LNCaP clone FGC (cell line): ENCODE measurements at places on chromosomes 16 and 17.

DNA sequence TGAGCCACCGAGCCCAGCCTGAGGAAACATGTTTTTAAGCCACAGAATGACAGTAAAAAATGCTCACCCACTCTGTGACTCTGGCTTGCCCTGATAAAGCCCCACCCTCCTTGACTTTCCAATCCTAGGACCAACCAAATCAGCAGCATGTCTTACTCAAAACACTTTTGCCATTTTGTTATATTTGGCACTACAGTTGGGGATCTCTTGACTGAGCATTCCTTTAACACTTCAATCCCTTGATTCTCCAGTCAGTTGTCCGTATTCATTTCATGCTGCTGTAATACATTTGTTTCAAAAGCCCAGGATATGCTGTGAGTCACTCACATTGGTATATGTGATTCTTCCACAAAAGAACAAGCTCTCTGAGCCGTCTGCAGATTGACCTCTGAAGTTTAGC, 8.2 kb downstream of the MYH3 start:
- no peak for DNase-seq

GRCh38 chr16:13550254-13550653, 369.7 kb upstream of the ERCC4 start:
- DNase-seq: no peak

- DNase-seq: no peak
Observed at GRCh38 chr16:8874388-8874787, 5.6 kb upstream of the CARHSP1 start.

DNA sequence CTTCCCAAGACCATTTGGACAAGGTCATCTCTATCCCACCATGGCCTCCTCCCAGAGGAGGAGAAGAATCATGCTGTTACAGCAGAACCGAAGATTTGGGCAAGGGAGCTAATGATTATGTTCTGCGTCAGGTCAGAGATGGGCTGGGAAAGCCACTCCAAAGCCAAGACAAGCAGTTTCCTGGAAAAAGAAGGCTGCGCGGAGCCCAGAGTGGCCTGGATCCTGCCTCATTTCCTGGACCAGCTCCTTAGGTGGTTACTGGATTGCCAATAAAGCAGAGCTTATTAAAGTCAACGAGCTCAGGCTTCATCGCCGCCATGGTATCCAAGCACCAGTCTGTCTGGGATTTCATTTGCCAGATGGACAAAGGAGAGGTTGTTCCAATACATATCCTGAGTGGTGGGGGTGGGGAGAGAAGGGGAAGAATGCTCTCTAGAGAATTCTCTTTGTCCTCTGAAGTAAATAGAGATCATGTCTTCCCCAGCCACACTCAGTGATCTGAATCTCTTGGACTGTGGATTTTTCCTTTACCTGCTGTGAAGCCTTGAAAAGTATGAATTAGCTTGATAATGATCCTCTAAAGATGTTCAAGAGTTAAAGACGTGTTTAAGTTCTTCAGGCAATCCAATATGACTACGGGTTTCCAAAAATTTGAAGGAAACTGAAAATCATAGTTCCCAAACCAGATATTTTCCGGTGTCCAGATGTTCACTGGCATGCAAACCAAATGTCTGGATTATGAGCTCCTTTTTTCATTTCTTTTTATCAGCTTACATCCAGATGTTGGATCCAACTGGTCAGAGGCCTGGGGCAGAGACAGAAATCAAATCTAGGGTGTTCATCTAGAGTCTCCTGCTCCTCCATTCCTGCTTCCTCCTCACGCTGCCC, 17.7 kb downstream of the PRAC1 start:
- DNase-seq: no peak

DNA sequence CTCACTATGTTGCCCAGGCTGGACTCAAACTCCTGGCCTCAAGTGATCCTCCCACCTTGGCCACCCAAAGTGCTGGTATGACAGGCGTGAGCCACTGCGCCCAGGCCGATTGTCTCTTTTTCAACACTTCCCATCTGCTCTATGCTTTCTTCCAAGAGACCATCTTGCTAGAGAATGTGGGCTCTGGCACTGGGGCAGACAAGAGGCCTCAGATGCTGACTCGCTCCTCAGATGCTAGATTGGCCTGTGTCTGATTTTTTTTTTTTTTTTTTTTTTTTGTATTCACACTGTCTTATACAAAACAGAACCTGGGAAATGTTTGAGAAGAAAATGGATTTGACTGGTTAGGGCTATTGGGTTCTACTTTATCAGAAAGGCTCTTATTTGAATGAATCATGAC, 58.2 kb downstream of the CYB5D2 start:
- DNase-seq: no peak

- no peak for DNase-seq
Observed at GRCh38 chr17:82647593-82648164, 565 bp downstream of the WDR45B start.

DNA sequence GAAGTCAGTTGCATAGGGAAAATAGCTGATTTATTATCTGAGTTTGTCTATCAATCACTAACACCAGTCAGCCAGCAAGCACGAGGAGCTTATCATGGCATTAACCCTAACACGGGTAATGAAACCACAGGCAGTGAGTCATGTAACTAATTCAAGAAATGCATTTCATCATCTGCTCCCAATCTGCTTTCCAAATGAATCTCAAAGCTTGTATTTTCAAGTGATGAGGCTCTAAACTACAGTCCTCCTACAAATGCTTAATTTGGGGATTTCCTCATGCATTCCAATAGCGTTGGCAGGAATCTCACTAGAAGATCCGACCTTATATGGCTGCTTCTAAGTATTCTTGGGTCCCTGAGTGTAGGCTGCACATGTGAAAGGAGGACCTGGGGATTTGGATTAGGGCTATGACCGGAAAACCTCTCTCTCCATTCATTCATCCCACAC, 118.4 kb upstream of the HSBP1 start:
- DNase-seq: no peak

DNA sequence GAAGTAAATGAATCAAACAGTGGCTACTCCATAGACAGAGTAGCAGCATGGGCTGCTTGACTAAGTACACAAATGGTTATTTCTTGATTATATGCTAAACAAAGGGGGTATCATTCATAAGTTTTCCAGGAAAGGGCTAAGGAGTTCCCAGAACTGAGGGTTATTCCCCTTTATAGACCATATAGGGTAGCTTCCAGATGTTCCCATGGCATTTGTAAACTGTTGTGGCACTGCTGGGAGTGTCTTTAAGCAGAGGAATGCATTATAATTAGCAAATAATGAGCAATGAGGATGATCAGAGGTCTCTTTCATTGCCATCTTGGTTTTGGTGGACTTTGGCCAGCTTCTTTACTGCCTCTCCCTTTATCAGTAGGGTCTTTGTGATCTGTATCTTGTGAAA, 105.1 kb downstream of the CDH11 start:
- no peak for DNase-seq

- no peak for DNase-seq
Observed at GRCh38 chr17:55620945-55621344, 101.7 kb downstream of the TMEM100 start.

DNA sequence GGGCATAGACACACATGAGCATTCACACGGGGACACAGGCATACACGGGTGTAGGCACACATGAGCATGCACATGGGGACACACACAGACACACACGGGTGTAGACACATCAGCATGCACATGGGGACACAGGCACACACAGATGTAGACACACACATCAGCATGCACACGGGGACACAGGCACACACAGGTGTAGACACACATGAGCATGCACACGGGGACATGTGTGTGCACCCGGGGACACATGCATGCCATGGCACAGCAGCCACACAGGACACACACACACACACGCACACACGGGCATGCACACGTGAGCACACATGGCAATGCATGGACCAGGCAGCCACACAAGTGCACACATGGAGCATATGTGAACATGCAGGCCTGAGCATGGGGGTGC, 5.2 kb upstream of the DCXR start:
- DNase-seq: no peak

DNA sequence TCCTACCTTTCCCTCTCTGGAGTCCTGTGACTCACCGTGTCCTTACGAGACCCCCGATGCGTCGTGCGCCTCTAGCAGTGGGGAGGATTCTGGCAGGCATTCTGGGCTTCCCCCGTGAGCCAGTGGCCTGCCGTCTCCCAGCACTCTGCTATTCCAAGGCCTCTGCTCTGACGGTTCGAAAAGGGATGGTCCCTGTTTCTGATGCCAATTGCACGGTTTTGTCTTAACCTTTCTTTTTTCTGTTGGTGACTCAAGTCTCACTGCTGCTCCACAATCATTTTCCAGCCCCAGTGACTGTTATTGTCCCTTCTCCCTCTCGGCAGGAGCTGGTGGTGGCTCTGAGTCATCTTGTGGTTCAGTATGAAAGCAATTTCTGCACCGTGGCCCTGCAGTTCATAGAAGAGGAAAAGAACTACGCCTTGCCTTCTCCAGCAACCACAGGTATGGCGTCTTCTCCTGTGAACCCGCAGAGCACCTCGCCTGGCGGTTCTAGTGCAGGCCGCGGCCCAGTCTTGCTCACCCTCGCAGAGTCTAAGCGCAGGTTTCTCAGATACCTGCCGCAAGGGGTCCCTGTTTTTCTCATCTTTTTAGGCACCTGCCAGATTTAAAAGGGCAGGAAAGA, 100.1 kb upstream of the CHMP6 start:
- no peak for DNase-seq

DNA sequence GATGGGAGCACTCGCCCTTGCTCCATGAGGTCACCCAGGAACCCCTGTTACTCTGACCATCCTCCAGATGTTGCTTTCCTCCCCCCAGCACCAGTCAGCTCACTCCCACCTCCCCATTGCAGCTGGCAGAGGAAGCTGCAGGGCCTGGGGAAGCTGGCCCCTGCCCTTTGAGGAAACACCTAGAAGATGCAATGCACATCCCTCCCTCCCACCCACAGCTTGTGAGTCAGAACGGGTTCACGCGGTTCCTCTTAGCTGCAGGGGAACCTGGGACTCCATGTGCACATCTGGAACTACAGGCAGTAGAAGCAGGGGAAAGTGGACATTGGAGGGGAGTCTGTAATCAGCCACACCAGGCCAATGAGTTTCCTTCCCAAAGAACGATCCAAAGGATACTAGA, 96.9 kb downstream of the KATNIP start:
- DNase-seq: no peak

DNA sequence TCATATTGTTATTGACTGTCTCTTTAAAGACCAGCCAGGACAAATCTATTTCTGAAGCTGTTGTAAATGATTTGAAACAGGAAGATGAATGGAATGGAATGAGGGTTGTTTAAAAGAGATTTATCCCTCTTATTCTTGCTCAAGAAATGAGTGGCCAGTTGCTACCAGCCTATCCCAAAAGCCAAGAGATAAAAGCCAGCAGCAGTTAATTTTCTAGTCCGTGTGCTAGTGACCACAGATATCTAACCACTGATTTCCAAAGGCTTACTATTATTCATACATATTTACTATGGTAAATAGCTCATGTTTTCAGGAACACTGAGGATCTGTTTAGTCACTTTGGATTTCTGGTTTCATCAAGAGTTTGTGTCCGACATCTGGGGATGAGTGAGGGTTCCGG, 105.7 kb downstream of the CDH13 start:
- DNase-seq: no peak

DNA sequence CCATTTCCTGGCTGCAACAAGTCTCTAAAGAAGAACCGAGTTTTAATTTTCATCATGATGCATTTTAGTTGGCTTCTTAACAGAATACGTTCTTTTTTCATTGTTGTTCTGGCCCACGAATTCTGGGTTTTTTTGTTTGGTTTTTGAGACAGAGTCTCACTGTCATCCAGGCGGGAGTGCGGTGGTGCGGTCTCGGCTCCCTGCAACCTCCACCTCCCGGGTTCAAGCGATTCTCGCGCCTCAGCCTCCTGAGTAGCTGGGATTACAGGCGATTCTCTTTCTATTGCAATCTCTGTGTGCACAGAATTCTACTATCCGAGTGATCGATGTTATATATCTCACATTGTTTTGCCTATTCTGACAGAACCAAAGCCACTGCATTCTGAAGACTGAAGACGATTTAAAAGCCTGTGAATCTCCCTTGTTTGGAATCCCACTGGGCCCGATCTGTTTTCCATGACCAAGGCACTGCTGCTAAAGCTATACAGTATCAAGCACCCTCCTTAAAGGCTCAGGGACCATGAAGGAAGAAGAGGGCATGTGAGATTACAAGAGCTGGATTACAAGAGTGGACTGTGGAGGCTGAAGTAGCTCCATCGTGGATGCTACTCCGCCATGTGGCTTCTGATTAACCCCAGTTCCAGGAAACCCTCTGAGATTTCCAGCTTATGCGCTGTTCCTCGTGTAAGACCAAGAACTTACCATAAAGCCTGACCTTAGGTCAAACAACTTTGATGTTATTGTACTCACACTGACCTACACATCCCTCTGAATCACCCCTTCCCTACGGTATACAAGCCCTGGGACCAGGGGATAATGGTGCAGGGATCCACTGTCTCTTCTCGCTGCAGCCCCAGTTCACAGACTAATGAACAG, 44.3 kb downstream of the ADCY9 start:
- no peak for DNase-seq

GRCh38 chr17:29369831-29370735, 20.1 kb upstream of the TAOK1 start:
- peak; percentile 64 for DNase-seq

DNA sequence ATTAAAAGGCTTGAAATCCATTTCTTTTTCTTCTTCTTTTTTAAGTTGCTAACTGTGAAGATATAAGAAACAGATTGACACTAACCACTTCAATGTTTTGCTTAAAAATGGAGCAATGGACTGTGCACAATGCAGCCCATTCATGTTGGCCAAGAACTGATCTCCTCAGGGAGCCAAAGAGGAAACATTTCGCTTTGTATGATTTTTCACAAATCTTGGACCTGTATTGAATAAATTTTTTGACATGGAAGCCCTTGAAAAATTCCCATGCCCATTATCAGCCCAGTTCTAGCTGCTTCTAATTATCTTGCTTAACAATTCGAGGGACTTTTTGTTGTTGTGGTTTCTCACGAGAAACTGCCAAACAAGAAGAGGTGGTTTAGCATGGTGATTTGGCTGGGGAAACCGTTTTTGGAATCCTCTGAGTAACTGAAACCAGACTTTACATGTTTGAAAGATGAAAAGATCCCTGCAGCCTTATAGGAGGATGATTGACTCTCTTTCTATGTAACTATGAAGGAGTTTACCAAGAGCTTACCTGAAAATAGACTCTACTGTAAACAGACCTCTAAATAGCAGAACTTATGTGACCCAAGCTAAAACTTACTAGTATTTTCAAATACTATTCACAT, 1389.4 kb upstream of the GOT2 start:
- no peak for DNase-seq

- no peak for DNase-seq
Observed at GRCh38 chr17:62641153-62641552, 13.7 kb downstream of the MRC2 start.

- no peak for DNase-seq
Observed at GRCh38 chr16:77669057-77669456, 53.3 kb upstream of the NUDT7 start.

GRCh38 chr17:19278729-19279128, 41.6 kb downstream of the EPN2 start:
- no peak for DNase-seq
